MV-4-11 (cell line): ENCODE measurements at places on chromosomes 2 and 18.

GRCh38 chr2:237983922-237984321 lies 17.1 kb downstream of the UBE2F start:
- no peak for DNase-seq

DNA sequence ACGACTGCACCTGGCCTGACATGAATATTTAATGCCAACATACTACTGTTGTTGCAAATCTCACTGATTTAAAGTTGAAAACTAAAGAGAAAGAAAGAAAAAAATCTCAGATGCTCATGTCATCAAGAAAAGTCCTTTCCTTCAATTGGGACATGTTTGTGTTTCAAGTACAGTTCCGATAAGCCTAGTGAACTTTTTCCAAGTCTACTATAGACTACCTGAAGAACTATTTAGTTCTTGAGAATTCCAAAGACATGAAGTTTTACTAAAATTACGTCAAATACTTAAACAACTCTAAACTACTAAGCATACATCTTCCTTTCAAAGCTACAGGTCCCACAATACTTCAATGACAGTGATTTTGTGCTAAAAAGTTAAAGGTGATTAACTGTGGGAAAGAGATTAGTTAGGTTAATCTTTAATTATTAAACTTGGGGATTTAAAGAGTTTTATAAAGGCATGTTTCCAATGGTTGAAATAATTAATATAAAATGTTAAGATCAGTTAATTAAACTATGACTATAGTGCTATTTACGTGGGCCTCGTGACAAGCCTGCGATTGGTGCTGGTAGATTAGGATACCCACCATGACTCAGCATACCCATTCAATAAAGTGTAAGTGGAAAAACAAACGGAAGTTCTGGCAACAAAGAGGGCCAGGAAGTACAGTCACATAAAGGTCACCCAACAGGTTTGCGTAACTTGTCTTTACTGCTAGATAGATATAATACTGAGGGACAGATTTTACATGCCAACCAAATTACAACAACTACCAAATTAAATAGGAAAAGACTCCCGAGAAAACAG lies 55.5 kb downstream of the SEPTIN10 start:
- DNase-seq, result peak; percentile 74

- no peak for DNase-seq
These were observed 815.2 kb downstream of the NR4A2 start for GRCh38 chr2:155517362-155517761.

DNA sequence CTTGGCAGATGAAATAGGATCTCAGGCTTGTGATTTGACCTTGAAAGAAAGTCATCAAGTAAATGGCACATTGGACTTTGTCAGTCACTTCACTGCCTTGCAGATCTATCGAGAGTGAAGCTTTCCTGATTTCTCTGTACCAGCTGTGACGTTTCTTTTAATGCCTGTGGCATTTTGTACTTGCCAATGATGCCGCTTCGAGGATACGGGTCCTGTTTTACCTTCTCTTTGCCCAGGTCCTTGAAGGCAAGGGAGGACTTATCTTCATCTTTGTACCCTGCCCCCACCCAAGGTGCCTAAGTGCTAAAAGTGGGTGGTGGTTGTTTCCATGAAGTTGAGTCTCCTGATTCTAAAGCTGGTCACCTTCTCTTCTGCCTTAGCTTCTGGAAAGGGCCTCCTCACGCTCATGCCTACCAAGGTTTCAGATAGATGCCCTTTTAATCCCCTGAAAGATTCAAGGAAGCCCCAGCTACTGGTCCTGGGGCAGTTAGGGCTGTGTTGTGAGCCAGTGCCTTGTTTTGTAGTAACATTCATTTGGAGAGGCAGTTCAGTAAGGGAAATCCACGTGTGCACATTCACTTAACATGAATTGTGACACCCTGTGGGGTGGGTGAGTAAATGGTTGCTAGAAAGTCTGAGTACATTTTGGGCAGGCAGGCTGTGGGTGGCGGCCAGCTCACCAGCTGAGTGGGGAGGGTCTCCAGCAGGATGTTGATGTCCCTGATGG lies 6.1 kb downstream of the LBH start:
- DNase-seq, result no peak

GRCh38 chr18:13559754-13560153 lies 166.6 kb downstream of the FAM210A start:
- peak; percentile 63 for DNase-seq

DNA sequence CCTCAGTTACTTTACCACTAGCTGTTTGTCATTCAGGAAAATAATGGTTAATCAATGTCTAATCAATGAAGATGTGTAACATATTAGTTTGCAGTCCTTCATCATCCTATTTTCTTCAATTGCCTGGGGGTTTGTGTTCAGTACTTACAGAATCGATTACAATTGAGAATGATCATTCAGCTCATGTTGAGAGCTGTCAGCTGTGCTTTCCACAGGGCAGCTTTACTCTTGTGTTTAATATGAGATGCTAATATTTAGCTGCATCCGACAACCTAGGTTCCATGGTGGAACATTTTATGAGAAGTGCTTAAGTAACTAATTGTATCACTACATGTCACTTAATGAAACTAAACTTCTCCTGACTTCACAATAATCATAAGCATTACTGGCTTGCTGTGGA lies 191.9 kb downstream of the GRB14 start:
- no peak for DNase-seq

DNA sequence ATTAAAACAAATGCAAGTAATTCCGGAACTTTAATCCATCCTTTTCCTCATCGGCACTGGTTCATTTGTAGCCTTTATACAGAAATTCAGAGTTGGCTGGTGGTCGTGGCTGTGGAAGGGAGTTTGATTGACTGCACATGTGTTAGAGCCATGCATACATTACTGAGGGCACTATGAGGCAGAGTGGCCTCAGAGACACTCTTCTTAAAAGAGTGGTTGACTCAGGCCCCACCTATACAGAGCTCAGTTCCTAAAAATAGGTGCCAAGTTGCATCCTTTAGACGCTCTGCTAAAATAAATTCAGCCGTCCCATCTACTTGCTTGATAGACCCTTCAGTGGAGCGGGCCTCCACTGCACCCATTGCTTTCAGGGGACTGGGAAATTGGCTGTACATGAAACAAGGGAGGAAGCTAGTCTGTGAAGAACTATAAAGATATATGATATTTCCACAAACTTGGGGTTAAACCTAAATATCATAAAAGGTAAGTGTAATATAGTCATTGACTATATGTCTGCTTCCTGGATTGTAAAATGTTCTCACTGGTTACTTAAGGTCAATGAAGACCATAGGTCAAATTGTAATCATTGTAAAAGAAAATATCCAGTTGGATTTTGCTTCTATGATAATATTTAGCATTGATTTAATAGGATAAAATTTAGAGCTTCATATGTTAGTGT lies 298.9 kb downstream of the XIRP2 start:
- no peak for DNase-seq

- DNase-seq, result no peak
These were observed 134.2 kb upstream of the HS6ST1 start for GRCh38 chr2:128452536-128453530.

DNA sequence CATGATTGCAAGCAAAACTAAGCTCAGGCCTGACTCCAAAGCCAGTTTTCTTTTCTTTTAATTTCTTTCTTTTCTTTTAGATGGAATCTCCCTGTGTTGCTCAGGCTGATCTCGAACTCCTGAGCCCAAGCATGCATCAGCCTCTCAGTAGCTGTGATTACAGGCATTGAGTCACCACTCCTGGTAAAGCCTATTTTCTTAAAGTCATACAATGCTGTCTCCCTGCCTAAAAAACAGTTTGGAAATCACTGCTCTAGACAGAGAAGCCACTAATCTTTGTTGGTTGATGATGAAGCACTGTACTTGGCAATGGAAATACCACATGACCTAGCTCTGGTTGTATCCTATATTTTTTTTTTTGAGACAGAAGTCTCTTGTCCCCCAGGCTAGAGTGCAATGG lies 33.1 kb upstream of the ZNF532 start:
- DNase-seq, result peak; percentile 56

DNA sequence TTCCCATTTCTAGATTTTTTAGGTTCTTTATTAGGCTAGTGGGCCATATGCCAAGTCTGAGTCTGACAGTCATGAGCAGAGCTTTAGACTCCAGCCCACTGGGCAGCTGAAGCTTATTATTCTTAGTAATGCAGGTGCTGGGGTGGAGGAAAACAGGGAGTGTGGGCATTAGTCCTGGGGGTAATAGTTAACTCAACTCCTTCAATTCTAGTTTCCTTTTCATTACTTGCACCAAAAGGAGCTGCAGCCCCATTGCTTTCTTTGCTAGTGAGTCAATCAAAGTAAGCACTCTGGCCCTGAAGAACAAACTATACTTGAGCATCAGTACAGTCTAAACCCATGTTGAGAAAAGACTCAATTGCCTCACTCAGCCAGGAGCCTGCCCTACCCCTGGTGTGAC lies 35.5 kb downstream of the ICOS start:
- no peak for DNase-seq

DNA sequence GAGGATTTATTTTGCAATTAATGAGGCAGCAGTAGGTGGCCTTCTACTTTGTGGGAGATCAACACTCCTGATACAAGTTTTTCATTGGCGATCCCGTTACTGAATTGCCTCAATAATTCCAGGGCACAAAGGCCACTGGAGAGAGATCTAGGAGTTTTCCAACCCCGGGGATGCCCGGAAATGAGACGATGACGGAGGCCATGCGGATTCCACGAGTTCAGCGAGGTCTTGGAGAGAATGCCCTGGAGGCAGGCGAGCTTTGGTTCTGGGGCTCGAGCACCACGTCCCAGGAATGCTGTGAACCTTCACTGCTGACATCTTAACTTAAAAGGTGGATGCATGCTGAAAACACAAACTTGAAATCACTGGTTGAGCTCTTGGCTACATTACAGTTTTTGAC lies 74.2 kb downstream of the LDLRAD4 start:
- no peak for DNase-seq

- DNase-seq, result no peak
These were observed 13.3 kb upstream of the TGFA start for GRCh38 chr2:70566906-70567305.

- DNase-seq, result no peak
These were observed 198.9 kb upstream of the SH3BP4 start for GRCh38 chr2:234752966-234753365.

GRCh38 chr2:938181-939005 lies 12.3 kb upstream of the SNTG2 start:
- DNase-seq, result no peak

GRCh38 chr18:62693659-62694058 lies 21.7 kb upstream of the PHLPP1 start:
- no peak for DNase-seq

GRCh38 chr18:52439457-52439856 lies 99.5 kb downstream of the DCC start:
- DNase-seq, result no peak

- peak; percentile 24 for DNase-seq
These were observed 57.1 kb downstream of the ADCYAP1 start for GRCh38 chr18:961644-962355.

DNA sequence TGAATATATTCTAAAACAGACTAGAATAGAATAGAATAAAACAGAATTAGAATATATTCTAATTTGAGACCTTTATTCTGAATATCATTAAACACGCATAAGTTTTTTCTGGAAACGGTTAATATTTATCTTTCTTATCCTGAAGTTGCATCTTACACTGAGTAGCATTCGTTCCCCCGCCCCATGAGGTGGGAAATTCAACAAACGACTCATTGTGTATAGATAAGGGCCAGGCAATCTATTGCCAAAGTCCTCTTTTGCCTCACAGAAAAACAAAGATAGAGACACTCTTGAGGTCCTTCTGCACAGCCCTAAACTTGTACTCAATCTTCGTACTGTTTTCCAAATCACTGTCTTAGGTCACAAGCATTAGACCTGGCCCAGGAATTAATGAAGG lies 98.1 kb downstream of the COL6A3 start:
- DNase-seq, result no peak

GRCh38 chr18:75211953-75212750 lies 1.6 kb downstream of the TSHZ1 start:
- DNase-seq, result peak; percentile 16

- DNase-seq, result no peak
These were observed 85.9 kb downstream of the APOB start for GRCh38 chr2:20957788-20958525.

DNA sequence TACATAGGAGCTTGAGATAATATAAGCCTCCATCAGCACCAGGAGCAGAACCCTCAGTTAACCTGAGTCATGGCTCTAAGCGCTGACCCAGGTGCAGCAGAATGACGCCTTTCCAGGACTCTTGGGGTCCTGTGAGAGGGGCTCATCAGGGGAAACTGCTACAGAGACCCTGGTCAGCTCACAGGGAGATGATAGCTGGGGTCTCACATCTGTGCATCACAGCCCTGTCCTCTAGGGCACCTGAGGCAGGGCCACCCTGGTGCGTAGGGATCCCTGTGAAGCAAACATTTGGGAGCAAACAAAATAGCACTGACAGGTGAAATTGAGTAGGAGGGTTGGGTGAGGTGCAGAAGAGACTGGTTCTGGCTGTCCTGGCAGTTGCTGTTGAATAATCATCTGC lies 219.2 kb downstream of the SH3RF3 start:
- no peak for DNase-seq

- DNase-seq, result no peak
These were observed 29.6 kb upstream of the EPAS1 start for GRCh38 chr2:46267616-46268015.

- DNase-seq, result no peak
These were observed 1024.1 kb upstream of the KLHL29 start for GRCh38 chr2:22360735-22361374.

- DNase-seq, result peak; percentile 58
These were observed 259.2 kb downstream of the OSR1 start for GRCh38 chr2:19099181-19099580.

- DNase-seq, result no peak
These were observed 29.1 kb downstream of the B3GNT2 start for GRCh38 chr2:62224976-62225375.

GRCh38 chr2:159903443-159904126 lies 105.6 kb upstream of the CD302 start:
- DNase-seq, result peak; percentile 78

DNA sequence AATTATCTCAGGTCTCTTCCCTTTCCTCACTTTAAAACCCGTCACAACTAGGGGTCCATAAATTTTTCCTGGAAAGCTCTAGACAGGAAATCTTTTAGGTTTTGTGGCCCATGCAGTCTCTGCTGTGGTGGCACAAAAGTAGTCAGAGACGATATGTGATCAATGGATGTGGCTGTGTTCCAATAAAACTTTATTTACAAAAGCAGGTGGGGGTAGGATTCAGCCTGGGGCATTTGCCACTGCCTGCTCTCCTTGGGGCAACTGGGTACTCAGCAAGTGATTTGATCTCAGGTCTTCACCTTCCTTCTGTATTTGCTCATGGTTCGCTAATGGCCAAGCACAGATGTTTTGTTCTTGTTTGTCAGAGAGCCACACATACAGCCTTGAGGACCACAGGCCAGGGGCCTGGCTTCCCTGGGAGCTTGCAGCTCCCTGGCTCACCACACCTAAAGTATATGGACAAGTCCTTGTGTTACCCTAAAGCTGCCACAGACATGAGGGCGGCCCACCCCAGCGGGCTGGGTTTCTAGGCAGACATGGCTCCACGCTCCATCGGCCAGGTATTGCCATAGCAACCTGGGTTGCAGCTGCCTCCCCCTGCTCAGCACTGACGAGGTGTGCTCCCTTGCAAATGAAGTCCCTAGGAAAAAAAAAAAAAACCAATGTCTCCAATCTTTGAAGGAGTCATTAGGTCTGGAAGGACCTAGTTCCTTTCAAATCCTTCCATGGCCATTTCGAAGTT lies 89.7 kb upstream of the YWHAQ start:
- DNase-seq, result no peak
